ENCODE measurements at places on chromosomes 7 and 10.

GRCh38 chr10:50417886-50418830 lies 166.8 kb upstream of the ASAH2 start:
- peak; percentile 55 for DNase-seq

GRCh38 chr10:81876253-81877077 lies 1.5 kb downstream of the NRG3 start:
- DNase-seq = no peak

DNA sequence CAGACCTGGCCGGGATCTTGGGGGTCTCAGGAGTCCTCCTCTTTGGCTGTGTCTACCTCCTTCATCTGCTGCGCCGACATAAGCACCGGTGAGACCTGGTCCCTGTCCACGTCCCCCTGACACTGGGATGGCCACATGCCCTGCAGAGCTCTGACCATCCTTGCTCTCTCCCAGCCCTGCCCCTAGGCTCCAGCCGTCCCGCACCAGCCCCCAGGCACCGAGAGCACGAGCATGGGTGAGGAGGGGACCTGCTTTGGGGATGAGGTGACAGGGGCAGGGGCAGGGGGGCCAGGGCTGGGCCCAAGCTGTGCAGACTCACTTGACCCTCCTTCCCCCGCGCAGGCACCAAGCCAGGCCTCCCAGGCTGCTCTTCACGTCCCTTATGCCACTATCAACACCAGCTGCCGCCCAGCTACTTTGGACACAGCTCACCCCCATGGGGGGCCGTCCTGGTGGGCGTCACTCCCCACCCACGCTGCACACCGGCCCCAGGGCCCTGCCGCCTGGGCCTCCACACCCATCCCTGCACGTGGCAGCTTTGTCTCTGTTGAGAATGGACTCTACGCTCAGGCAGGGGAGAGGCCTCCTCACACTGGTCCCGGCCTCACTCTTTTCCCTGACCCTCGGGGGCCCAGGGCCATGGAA lies 959 bp downstream of the PVRIG start:
- DNase-seq = peak; percentile 31

- DNase-seq = no peak
These were observed 33.1 kb downstream of the GSTO2 start for GRCh38 chr10:104301907-104302690.

All from stimulated activated CD4-positive, alpha-beta T cell treated with anti-CD3 and anti-CD28 coated beads, Interleukin-2, amount 100 ng/mL, for 24 hours (primary cell).